Activated naive CD8-positive, alpha-beta T cell treated with anti-CD3 and anti-CD28 coated beads, Interleukin-2, amount 10 ng/mL, durations not matched to agents 7 days and 5 days (primary cell): ENCODE measurements at places on chromosomes 4 and X. TPM values are rescaled to one million over a fixed set of nuclear protein-coding genes. Genes with fewer than 3 reads are reported as not detected.

- DNase-seq: no peak
Observed at GRCh38 chr4:40886931-40887763, 137.4 kb downstream of the NSUN7 start.

GRCh38 chr4:107058828-107059227 is 22.7 kb upstream of the DKK2 start:
- DNase-seq: no peak

- no peak for DNase-seq
Observed at GRCh38 chrX:10922835-10923234, 188.3 kb upstream of the HCCS start.

DNA sequence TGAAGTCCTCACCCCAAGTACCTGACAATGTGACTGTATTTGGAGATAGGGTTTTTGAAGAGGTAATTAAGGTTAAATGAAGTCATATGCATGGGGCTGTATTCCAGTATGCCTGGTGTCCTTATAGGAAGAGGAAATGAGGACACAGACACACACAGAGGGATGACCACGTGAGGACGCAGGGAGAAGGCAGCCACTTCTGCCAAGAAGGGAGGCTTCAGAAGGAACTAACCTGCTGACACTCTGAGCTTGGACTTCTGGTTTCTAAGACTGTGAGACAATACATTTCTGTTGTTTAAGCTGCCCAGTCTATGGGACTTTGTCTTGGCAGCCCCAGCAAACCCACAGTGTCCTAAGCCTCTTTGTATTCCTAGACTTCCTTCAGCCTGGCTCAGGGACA is 3.0 kb upstream of the SLC2A9 start:
- no peak for DNase-seq

GRCh38 chr4:150010525-150011126 is 67.6 kb upstream of the DCLK2 start:
- DNase-seq: no peak

DNA sequence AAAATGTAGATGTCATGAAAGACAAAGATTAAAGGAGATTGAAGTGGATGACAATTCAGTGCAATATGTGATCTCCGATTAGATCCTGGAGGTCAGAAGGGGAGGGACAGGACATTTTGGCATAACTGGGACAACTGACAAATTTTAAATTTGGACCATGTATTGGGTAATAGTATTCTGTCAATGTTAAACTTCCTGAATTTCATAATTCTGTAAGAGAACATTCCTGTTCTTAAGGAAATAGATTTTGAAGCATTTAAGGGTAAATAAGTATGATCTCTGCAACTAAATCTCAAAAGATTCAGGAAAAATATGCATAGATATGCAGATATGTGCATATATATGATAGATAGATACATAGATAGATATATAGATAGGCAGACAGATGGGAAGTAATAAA is 11.0 kb downstream of the ODAPH start:
- no peak for DNase-seq

DNA sequence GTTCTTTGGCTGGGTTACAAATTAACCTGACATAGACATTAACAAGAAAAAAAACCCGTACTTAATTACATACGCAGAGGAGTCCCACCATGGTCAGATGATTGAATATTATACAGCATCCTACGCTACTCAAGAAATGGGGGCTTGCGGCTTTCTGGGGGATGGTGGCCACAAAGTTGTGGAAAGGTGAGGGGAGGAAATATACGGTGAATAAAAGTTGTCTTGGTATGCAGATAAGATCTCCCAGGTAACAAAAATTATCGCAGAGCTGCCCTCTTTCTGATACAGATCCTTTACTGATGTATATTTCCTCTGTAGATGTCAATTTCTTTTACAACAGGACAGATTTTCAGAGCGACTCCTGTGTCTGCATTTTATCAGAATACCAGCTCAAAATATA is 890 bp downstream of the DCAF16 start:
- DNase-seq: no peak

DNA sequence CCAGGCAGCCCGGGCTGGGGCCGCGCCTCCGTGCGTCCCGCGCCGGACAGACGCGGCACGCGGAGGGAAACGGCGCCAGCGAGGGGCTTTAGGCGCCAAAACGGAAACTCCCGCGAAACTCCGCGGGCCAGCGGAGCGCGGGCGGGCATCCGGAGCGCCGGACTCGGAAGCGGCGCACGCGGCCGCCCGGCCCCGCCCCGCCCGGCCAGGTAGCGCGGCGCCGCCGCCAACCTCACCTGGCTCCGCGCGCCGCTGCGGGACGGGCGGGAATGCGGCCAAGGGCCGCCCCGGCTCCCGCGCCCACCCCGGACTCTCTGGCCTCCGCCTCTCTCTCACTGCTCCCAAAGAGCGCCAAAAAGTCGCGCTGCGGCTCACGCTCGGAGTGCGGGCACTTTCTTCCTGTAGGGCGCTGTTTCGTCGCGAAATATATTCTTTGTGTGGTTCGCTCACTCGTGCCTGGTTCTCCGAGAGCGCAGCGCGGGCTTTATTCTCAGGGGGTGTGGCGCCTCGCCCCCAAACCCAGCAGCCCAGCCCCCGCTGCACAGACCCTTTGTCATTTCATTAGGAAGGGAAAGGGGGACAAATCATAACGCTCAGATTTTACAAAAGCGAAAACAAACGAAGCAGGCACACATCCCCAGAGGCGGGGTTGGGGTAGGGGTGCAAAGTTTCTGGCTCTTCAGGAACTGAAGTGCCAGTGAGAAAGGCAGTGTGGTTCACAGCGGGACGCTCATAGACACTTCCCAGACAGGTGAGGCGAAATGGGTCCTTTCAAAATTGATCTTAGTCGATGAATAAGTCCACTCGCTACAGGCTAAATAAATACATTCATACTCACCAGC is 961 bp upstream of the MBNL3 start:
- no peak for DNase-seq

The FDCSP gene
- total RNA-seq: not detected
